ENCODE measurements at places on chromosomes 13 and 19.

GRCh38 chr13:99226513-99226912 is 25.9 kb downstream of the UBAC2 start:
- DNase-seq = no peak

- DNase-seq = peak; percentile 68
These were observed 18.5 kb downstream of the POU2F2 start for GRCh38 chr19:42113641-42114348.

DNA sequence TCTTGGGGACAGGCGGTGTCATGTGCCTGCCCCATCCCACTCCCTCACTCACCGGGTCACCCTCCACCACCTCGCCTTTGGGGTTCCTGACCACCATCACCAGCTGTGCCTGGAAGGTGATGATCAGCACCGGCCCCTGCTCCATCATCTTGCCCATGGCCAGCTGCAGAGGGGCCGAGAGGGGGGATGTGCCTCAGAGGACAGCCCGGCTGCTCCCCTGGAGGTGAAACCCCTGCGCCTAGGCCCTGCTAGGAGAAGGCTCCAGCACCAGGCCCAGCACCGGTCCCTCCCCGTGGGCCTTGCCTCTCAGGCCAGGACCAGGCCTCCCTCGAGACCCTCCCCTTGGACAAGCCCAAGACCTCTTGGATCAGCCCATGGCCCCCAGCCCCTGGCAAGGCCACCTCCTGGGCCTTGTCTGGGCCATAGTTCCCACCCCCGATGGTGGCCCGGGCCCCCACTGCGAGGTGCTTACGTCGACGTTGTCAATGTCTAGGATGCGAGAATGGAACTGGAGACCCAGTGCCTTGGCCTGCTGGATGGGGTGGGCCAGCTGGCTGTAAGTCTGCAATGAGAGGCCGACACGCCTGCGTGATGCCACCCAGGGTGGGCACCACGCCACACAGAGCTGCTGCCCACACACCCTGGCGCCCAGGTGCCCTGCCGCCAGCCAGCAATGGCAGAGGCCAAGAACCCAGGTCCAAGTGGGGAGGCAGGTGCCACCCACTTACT is 1.8 kb upstream of the CTXN1 start:
- DNase-seq = peak; percentile 12

DNA sequence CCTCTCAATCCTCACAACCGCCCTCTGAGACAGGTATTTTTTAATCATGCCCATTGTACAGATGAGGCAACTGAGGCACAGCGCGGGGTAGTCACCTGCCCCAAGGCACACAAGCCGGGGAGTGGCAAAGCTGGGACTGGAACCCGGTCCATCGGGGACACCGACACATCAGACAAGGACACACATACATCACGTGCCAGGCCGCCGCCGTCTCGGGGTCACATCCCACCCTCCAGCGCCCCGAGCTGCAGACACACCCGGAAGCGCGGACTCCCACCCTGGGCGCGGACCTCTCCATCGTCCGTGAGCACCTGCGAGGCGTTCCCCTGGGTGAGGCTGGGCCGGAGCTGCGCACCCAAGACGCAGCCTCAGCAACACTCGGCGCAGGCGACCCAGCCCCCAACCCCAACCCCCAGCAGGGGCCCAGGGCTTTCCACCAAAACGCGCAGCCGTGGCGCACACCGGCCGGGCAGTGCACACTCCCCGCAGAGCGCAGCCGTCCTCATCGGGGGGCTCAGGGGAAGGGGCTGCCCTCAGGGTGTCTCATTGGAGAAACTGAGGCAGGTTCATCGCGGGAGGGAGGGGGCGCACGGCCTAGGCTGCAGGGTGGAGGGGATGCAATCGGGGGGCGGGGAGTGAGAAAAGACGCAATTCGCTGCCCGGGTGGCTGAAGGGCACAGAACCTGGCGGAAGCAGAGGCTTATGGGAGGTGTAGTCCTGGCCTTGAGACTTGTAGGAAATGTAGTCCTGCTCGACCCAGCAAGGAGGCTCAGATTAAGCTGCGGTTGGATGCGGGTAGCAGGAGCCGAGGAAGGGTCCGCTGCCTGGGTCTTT is 1.9 kb upstream of the LMTK3 start:
- DNase-seq = peak; percentile 91

DNA sequence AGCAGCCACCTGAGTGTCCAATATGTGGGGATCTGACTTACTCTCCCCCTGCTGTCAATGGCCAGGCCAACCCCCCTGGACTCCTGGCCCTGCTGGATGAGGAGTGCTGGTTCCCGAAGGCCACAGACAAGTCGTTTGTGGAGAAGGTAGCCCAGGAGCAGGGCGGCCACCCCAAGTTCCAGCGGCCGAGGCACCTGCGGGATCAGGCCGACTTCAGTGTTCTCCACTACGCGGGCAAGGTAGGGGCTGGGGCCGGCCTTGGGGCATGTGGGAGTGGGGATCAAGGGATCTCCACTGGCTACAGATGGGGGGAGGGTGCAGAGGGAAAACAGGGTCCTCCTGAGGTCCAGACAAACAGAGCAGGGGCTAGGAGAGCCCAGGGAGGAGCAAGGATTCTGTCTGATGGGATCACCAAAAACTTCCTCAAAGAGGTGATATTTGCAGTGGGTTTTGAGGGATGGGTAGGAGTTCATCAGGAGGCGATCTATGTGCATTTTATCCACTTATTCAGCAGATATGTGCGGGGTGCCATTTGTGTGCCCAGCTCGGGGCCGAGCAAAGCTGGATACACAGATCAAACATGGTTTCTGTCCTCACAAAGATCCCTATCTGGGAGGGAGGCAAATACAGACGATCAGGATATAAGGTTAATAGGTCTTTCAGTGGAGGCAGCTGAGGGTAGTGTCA is 47.2 kb downstream of the MYH14 start:
- DNase-seq = no peak

- no peak for DNase-seq
These were observed 269.1 kb downstream of the ABCC4 start for GRCh38 chr13:95032121-95032520.

GRCh38 chr19:50293263-50294004 is 35.7 kb downstream of the KCNC3 start:
- DNase-seq = no peak

GRCh38 chr19:16118489-16119033 is 6.9 kb downstream of the RAB8A start:
- DNase-seq = no peak

- no peak for DNase-seq
These were observed 2.4 kb upstream of the PTGER1 start for GRCh38 chr19:14477418-14478112.

DNA sequence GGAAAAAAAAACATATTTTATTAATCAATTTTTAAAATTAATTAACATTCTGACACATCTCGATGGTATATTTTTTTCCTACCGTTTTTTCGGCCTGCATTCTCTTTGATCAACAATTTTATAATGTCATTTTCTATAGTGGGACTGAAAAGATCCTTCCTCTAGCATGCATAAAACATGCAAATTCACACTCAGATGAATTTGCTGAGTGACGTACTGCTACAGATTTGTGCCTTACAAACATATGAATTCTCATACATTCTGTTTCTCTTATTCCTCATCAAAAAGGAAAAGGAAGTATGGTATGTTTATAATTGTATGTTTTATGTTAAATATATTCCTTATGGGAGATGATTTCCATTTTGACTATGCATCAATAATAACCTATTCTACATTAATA is 458.2 kb downstream of the TSHZ3 start:
- DNase-seq = no peak

GRCh38 chr13:105406551-105406950 is 1128.9 kb downstream of the EFNB2 start:
- DNase-seq = no peak

DNA sequence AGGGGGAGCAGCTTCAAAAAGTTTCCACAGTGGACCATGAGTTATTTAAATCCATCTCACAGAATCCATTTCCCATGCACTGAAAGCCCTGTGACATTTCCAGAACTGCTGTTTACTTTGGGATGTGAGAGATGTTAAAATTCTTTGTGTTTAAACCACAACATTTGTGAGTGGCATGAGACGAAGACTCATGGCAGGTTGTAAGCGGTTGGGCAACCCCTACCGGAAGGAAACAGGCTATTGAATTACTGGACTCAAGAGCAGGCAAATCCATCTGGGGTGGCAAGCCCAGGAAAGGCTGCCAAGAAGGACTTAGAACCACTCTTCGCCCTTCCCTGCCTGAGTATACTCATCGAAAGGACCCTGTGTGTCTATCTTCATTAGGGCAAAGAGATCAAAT is 22.3 kb upstream of the CLDN10 start:
- no peak for DNase-seq

DNA sequence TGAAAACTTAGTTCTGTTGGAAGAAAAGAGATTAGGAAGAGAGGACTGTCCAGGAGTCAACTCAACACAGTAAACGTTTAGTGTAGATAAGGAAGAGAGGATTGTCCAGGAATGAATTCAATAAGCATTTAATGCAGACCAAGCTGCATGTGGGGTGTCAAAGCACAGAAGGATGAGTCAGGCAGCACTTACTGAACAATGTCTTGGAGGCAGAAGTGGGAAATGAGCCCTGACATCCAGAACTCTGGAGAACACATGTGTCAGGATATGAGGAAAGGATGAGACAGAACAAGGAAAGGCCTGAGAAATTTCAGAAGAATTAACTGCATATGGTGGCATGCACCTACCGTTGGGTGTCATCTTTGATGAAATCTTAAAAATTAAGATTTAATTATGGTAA is 429.2 kb upstream of the HTR2A start:
- no peak for DNase-seq

Data from HAP-1 (cell line).